ENCODE measurements at places on chromosomes 2 and 18.

- DNase-seq = no peak
These were observed 38.7 kb downstream of the INPP4A start for GRCh38 chr2:98483257-98483861.

GRCh38 chr2:71846669-71847291, 300.9 kb downstream of the CYP26B1 start:
- DNase-seq = no peak

GRCh38 chr18:63677500-63678225, 16.0 kb upstream of the SERPINB3 start:
- no peak for DNase-seq

GRCh38 chr2:32990556-32990955, 43.8 kb downstream of the LTBP1 start:
- DNase-seq = no peak

GRCh38 chr18:61738488-61738887, 154.3 kb downstream of the RNF152 start:
- DNase-seq = no peak

- DNase-seq = no peak
These were observed 146.5 kb downstream of the CABLES1 start for GRCh38 chr18:23281626-23282436.

- DNase-seq = no peak
These were observed 1.1 kb upstream of the SPAST start for GRCh38 chr2:32061973-32062861.

- no peak for DNase-seq
These were observed 34.8 kb upstream of the LAMA1 start for GRCh38 chr18:7152440-7152839.

DNA sequence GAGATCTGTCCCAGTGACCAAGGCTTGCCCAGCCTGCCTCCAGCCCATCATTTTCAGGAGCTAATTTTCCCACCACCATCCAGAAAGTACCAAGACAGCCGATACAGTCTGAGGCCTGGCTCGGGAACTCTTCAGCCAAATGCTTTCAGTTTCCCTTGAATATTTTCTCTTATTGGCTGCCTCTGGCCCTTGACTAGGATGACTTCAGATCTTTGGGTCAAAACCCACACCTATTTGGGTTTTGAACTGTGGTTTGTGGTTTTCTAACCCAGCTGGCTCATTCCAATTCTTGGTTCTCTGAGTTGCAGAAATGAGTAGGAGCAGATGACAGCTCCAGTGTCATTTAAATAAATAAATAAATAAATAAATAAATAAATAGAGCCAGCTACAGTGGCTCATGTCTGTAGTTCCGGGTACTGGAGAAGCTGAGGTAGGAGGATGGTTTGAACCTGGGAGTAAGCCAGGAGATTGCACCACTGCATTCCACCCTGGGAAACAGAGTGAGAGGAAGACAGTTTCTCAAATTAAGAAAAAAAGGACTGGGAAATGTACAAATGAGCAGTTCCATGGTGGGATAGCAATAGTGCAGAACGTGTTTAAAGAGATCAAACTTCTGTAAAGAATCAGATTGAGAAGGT, 465.0 kb upstream of the SOX11 start:
- no peak for DNase-seq

- DNase-seq = peak; percentile 74
These were observed 1.7 kb downstream of the FZD7 start for GRCh38 chr2:202035089-202035940.

All from left forelimb (tissue), 1 donor.